ENCODE measurements at places on chromosomes 6 and 20.

DNA sequence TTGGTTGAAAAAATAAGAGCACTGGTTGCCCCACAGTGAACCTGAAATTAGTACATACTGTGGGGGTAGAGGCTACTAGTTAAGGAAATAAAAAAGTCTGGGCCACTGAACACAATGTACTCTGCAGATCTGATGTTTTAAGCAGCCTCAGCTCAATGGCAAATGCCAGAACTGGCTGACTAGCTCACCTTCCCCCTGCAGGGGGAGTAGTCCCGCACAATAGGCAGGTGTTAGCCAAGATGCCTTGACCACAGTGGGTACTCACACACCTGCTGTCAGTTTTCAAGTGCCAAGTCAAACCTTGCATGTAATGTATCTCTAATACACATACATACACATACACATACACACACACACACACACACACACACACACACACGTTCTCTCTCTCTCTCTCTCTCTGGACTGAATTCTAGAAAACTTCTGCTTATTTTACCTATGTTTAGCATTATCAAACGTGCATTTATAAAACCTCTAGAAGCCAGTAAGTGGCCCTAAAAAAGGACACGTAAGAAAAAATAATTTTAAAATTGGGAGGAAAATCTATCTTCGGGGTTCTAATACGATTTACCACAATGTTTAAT, 36.1 kb downstream of the GMDS start:
- peak; percentile 30 for DNase-seq

DNA sequence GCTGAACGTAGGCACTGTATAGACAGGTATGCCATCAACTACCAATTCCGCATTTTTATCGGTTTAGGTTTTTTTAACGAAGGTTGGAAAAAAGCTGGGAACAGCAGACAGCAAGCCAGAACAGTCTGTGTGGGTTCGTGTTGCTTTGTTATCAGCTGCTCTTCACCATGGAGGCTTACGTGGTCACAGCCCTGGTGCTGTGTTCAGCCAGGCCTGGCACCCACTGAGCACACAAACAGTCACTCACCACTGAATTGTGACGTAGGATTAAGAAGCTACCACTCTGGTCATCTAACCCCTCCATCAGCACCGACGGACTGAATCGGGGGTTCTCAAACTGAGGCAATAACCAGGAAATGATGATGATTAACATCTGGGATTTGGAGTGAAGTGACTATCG, 13.2 kb downstream of the FAM210B start:
- DNase-seq, result no peak

- peak; percentile 11 for DNase-seq
Measured at GRCh38 chr20:57065646-57066045, 200.8 kb downstream of the BMP7 start.

DNA sequence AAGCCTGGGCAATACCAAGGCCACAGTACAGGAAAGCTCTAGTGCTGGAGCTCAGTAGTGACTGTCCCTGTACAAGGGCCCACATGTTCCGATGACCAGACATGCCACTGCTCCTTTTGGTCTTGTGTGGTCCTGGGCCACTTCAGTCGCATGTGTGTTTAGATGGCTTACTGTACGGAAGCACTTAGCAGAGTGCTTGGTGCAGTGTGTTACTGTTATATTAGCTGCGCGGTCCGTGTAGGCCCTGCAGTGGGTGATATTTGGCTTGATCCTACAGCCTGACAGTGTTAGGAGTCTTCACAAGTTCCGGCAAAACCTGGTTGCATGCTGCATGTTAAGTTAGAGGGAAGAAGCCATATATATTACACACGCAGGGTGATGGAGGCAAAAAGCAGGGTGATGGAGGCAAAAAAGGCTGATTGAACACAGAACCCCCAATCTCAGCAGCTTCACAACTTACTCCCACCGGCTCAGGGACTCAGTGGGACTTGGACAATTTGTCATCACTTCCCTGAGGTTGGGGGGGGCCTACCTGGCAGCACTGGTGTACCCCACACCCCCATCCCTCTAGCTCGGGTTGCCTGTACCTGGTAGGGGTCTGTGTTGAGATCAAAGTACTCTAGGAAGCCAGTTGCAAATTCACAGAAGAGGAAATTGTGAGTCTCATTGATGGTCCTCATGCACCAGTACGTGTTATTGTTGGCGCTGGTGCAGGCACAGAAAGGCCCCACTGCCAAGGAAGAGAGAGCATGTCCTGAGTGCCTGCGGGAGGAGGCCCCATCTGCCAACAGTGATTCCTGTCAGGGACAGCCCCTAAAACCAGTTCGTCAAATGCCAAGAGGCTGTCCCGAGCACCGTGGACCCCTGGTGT, 122.6 kb downstream of the SULF2 start:
- DNase-seq, result no peak

DNA sequence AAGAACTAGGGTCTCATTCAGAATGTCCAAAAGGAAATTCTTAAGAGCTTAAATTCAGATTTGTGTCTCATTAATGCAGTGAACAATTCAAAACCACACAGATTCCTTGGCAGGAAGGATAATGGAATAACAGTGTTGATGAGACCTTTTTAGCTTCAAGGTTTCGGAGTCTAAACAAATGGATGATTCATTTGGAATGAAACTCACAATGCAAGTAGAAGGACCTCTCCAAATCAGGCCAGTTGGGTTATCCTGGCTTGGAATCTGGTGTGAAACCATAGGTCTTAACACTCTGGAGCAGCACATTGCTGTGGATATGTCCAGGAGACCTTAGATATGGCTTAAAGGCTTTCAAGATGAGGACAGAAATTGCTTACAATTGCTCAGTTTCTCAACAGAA, 44.9 kb downstream of the KCTD20 start:
- no peak for DNase-seq

DNA sequence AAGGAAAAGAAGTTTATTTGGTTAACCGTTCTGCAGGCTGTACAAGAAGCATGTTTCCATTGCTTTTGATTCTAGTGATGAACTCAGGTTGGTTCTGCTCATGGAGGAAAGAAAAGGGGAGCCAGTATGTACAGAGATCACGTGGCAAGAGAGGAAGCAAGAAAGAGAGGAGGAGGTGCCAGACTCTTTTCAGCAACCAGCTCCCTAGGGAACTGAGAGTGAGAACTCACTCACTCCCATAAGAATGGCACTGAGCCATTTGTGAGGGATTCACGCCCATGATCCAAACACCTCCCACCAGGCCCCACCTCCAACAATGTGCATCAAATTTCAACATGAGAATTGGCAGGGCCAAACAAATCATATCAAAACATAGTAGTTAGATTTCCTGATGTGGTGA, 649.1 kb downstream of the EPM2A start:
- DNase-seq, result peak; percentile 17

GRCh38 chr20:33281550-33282146, 1.4 kb upstream of the BPIFB1 start:
- DNase-seq, result no peak
